ENCODE measurements at places on chromosomes 5 and 9.
A peak's percentile ranks its signal among the peaks of the same experiment; 100 is the strongest.

DNA sequence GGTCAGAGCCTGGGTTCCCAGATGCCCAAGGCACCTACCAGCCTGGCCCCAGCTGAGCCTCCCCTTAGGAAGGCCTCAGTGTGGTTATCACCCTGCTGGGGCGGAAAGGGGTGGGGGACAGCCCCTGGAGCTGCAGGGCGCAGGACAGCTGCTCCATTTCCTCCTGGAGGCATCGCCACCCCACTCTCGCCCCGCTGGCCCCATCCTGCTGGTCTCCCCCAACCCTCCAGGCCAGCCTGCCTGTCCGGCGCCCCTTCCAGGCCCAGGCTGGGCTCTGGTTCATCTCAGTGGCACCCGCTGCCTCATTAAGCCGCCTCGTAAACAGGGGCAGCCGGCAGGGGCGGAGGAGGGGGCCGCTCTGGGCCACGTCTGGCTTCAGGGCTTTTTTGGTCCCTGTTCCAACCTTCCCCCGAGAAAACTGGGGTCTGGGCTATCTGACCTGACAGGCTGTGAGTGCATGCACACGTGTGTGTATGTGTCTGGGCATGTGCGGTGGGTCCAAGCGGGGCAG, 30.8 kb upstream of the ENHO start:
- DNase-seq, result no peak

DNA sequence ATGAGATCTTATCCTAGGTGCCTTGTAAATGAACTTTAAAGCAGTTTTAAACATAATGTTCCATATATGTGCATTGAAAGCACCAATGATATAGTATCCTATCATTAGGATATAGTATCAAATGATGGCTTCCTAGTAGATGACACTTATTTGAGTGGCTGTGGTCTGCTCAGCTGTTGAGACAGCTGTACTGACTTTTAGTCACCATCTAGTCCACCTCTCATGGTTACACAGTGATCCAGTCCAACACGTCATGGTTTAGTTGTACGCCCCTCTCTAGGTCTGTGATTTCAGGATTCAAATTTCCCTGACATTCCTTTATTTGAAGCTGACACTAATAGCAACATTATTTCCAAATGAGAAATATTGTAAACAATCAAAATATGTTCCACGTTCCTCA, 127.3 kb upstream of the TUT7 start:
- no peak for DNase-seq

- DNase-seq, result no peak
Measured at GRCh38 chr5:30523061-30523460, 670.4 kb upstream of the CDH6 start.

DNA sequence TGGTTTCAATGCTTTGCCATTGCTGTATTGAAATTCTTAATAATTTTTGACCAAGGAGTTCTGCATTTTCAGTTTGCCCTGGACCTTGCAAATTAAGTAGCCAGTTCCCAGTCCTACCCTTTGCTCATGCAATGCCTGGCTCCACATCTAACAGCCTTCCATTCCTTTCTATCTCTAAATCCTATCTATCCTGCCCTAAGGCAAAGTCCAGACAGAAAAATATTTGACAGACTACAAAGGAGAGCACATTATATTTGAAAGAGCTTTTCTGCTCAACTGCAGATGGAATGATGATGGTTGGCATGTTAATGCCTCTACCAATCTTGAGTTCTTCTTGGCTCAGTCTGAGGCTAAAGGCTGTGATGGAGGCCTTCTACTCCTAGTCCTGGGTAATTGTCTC, 15.5 kb downstream of the SLC22A4 start:
- no peak for DNase-seq

DNA sequence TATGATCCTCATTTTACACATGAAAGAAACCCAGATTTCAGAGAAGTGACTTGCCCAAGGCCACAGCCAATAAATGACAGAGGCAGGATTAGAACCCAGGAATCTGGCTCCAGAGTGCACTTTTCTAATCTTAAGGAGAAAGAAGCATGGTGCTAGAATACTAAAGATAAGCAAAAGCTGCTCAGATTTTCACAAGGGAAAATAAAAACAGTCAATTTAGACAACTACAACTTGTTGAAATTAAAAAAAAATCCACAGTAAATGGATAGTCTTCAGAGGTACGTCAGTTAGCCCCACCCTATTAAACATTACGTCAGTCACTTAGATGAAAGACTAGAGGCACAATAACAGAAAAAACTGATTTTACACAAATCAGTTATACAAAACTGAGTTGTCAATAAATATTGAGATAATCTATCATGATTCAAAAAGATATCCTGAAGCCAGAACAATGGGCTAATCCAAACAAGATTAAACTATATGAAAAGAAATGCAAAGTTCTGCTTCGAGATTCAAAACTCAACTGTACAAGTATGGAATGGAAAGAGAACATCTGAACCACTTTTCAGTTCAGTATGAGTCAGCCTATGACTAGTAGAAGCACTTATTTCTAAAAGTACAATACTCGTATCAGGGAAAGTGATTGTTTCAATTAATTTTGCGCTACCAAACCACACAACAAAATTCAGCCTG, 9.3 kb downstream of the TMEM245 start:
- no peak for DNase-seq

DNA sequence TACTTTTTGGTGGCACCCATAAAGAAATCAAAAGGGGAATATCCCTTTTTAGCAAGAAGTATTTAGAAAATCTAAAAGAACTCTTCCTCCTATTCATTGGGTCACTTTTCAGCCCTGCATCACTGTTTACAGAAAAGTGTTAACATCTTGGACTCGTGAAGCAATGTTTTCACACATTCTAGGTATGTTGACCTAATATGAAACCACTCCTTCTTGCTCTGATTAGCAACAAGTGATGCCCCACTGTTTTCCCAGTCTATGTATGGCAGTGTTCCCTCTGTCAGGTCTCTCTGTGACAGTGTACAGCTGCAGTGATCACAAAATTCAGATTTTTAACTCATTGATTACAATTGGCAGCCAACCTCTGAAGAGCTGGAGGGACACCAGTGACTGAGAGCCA, 148.2 kb upstream of the SLC12A2 start:
- DNase-seq, result no peak

- DNase-seq, result no peak
Measured at GRCh38 chr9:134559013-134559412, 82.6 kb upstream of the COL5A1 start.

DNA sequence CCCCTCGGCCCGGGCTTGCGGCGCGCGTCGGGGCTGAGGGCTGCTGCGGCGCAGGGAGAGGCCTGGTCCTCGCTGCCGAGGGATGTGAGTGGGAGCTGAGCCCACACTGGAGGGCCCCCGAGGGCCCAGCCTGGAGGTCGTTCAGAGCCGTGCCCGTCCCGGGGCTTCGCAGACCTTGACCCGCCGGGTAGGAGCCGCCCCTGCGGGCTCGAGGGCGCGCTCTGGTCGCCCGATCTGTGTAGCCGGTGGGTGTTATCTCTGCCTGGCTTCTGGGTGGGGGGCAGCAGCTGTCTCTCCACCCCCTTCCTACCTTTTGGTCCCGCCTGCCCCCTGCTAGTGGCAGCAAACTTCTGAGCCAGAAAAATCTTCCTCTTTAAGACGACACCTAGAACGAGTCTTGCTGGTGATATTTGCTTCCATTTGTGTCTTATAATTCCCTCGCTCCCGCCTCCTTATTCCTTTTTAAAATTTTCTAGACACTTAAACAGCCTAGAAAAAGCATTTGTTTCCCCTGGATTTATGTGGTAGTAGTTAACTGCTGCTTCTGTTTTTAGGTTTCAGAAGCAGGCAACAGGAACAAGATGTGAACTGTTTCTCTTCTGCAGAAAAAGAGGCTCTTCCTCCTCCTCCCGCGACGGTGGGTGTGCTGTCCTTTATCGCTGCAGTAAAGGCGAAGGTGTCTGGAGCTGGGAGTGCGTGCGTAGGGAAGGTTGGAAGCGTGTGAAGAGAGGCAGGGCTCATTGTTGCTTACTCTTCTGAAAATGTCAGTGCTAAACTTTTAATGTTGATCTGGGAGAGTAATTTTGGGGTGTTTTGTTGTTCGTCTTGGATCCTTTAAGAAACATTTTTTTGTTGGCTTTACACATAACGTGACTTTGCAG, 554 bp downstream of the JAK2 start:
- DNase-seq, result peak; percentile 29

GRCh38 chr9:84368601-84369000, 28.0 kb upstream of the SLC28A3 start:
- no peak for DNase-seq

DNA sequence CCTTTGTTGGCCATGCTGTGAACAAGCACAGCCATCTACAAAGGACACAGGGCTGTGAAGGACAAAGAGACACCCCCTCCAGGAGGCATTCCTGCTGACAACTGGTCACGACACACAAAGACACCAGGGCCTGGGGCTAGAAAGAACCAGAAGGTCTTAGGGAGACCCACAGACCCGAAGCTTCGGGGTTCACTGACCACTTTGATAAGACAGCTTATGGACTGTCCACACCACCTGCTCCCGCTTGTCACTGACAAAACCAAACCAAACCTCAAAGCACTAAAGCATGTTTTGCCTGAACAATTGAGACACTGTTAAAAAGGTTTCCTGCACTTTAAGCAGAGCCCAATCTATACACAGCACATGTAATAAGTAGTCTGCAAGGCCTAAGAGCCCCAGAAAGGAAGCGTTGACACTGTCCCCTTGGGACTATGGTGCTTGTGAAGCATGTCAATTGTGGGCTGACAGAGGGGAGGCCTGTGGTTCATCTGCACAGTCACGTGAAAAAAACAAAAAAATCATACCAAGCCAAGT, 185.0 kb downstream of the GAPVD1 start:
- DNase-seq, result no peak

DNA sequence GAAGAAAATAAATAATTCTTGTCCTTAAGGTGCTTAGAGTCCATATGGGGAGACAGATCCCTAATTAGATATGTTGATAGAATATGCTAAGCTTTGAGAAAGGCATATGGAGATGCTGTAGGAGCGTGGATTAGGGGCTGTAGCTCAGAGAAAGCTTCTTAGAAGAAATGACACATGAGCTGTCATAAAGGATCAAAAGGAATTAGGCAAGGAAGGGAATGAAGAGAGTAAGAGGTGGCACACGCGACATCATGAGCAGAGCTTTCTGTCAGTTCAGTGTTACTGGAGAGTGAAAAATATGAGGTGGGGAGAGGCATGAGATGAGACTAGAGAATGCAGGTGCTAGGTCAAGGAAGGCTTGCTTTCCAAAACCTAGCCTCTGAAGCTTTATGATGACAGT, 118.6 kb downstream of the KIAA0825 start:
- no peak for DNase-seq

DNA sequence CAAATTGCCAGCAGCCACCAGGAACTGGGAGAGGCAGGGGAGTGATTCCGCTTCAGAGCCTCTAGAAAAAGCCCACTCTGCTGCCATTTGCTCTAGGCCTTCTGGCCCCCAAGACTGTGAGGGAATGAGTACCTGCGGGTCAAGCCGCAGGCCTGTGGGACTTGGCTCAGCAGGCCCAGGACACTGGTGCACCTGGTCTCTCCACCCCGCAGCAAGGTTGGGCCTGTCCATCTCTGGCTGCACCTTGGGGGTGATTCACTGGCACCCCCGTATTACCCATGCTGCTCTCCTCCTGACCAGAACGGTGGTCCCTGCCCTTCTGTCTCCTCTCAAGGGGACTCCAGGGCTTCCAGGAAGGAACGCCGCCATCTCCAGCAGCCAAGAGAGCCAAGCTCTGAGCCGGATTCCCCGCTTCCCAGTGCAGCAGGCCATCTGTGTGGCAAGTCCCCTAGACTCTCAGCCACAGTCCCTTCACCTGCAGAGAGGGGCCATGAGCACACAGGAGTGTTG, 78.4 kb upstream of the OLFM1 start:
- DNase-seq, result no peak

GRCh38 chr9:76690973-76691370, 73.3 kb upstream of the PCA3 start:
- DNase-seq, result no peak

- DNase-seq, result no peak
Measured at GRCh38 chr5:135561266-135561665, 17.5 kb downstream of the CXCL14 start.

DNA sequence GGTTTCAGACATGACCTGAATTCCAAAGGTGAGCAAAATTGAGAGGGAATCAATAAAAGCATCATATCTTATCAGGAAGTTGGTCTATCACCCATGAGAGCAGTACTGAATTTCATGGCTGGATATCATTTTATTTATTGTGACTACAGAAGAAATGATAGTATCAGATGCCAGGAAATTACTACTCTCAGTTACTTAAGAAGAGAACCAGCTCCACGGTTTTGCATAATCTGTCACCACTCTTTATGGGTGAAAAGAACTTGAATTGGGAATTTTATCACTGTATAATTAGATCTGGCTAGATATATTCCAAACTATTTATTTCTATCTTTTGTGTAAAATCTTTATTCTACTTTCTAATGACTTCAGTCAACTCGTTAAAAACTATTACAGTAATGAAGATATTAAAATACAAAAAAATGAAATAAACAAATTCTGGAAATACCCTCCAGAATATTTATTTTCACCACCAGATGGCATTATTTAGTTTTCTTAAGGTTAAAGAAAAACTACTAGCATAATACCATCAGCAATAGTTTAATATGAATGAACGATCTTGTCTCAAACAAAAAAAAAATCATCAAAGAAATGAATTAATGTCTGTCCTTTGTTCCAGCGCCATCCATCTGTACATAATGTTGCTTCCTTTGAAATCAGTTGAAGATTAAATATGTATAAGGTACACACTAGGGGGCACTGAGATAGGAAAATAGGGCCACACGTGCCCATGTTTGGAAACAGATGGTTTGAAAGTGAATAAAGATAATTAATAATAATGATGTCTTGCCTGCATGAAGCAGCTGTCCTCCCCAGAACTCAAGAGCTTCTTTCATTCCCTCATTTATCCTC, 84.7 kb upstream of the SLCO6A1 start:
- DNase-seq, result no peak

DNA sequence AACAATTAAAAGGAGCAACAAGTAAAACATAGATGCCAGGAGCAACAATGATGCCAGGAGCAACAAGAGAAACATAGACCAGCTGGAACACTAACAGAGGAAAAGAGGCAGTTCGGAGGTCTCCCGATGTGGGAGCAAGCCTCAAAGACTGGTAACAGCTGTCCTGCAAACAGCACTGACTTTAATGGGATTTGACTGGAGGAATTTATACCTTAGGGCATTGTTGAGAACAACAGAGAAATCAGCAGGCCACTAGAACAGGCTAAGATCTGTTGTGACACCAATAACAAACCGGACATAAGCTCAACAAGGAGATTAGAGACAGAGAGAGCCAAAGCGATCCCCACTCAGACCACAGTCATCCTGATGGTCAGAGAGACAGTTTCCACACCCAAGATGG, 11.8 kb upstream of the SYK start:
- no peak for DNase-seq

DNA sequence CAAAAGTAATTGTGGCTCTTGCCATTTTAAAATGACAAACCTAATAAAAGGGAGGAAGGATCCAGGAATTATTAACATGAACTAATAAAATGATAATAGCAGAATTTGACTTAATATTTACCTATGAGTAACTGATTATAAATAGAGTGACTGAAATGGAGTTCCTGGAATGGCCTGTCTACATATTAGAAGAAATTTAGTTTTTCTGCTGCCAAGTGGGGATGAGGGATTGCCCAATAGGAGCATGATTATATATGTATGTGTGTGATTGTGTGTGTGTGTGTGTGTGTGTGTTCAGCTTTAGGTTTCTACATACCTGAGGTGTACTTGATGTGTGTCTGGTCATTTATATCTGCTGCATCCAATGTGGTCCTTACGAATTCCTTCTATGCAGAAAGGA, 36.6 kb upstream of the ITGA1 start:
- DNase-seq, result no peak
